ENCODE measurements at places on chromosomes 3 and 15.

DNA sequence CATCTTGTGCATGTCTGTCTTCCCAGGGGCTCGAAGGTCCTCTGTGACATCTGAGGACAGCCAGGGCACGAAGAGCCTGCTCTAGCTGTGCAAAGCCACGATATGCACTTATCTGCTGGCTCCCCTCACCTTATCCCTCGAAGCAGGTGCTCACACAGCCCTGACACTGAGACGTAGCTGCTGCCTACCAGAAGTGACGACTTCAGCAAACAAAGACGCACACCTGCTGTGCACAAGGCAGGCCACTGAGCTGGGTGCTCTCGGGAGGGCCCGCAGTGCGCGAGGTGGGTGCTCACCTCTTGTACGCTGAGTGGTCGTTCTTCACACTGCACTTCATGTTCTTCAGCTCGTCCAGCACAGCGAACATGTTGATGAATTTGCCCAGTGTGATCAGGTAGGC lies 37.3 kb downstream of the CYFIP1 start:
- DNase-seq: no peak

- DNase-seq: no peak
Observed at GRCh38 chr3:171789759-171790505, 20.4 kb downstream of the PLD1 start.

- DNase-seq: no peak
Observed at GRCh38 chr15:58019503-58020376, 45.8 kb downstream of the ALDH1A2 start.

DNA sequence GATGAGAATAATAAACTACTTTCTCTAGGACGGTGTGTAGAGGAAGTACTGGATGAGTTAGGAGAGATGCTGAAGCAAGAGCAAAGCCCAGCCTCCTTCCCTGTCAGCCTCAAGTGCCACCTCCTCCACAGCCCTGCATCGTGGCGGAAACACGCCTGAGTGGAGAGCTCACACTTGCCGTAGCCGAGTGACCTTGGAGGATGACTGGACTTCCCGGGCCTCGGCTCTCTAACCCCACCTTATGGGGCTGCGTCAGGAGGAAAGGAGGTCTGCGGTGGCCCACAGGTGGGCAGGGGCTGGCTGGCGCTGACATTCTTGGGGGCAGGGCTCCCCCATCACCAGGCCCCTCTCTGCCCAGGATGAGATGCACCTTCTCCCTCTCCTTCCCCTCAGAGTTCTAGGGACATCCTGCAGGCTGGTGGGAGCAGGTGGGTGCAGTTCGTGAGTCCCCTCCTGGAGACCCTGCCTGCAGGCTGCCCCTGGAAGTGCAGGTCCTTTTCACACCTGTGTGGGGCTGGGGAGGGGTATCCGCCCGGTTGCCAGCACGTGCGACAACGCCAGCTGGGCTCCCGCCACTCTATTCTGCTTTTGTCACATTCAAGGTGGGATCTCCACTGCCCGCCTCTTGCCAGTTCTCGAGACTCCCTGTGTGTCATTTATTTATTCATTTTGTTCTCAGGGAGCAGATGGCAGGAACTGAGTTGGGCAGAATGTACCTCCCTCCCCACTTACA lies 175.2 kb downstream of the MEGF11 start:
- no peak for DNase-seq

- no peak for DNase-seq
Observed at GRCh38 chr3:13425689-13426088, 5.6 kb upstream of the NUP210 start.

DNA sequence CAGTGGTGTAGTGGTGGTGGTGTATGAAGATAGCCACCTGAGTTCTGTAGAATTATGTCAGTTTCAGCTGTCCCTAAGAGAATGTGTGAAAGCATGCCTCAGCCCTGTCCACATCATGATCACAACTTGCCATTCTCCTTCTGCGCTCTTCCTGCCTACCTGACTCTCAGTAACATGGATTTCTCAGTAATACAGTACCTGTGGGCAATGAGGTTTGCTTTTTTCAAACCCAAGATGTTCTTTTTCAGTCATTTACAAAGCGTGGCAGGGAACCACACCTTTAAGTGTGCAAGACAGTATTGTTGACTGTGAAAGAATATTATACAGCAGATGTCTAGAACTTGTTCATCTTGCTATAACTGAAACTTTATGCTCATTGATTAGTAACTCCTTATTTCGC lies 38.9 kb downstream of the PSMD6 start:
- no peak for DNase-seq

GRCh38 chr3:111538681-111539083 lies 3.3 kb upstream of the CD96 start:
- DNase-seq: no peak

- no peak for DNase-seq
Observed at GRCh38 chr15:80530737-80531365, 126.7 kb downstream of the ARNT2 start.

- DNase-seq: no peak
Observed at GRCh38 chr3:154177406-154177805, 56.2 kb downstream of the ARHGEF26 start.

DNA sequence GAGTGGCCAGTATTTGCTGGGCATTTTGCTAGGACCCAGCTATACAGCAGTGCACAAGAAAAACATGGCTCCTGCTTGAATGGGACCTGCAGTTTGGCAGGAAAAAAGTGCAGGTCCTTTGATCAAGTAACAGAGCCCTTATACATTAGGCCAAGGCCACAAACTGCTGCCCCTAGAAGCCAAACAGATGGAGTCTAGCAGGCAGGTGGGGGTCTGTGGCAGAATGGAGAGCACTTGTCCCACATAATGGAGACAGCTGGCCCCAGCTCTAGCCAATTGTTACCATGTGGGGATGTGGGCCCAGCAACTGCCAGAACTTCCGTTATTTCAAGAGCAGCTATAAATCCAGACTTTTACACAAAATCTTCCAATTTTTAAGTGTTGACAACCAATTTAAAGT lies 79.3 kb downstream of the SHQ1 start:
- no peak for DNase-seq

DNA sequence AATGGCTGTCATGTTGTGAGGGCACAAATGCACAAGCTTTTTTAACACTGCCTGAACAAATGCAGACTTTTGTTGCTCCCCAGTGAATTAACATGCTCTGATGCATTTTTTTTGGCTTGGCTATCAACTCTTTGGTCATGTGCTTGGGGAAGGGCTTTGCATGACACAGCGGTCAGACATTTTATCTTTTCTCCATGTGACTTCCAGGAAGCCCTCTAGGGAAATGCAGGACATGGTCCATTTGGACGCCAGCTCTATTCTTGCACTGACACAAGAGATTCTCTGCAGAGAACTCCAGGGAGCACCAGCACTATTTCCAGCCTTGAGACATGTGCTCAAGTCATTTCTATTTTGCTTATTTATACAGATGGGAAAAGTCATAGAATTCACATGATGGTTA lies 46.2 kb downstream of the NEK11 start:
- no peak for DNase-seq

GRCh38 chr3:33940149-33940548 lies 141.7 kb downstream of the PDCD6IP start:
- DNase-seq: no peak

DNA sequence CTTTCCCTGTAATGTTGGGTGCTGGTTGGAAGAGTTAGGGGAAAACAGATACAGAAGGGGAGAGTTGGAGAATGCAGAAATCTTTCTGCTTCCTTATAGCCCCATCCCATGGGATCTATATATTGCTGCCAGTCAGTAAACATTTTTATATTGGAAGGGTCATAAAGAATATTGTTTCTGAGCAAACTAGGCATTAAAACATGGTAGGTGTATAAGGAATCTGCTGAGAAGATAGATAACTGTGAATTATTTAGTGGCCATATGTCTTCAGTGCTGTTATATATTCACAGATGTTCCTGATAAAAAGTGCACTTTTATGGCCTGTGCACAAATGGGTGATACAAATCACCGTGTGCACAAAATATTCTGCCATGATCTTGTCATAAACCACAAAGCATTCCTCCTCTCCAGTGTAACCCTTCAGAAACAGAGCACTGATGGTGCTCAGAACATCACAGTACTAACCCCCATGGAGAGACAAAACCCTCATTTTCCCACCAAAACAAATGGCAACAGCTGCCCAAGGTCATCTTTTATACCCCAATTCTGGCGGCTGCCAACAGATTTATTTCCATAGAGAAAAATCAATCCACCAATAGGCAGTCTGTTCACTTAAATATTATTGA lies 269.3 kb downstream of the SLC9A9 start:
- no peak for DNase-seq

DNA sequence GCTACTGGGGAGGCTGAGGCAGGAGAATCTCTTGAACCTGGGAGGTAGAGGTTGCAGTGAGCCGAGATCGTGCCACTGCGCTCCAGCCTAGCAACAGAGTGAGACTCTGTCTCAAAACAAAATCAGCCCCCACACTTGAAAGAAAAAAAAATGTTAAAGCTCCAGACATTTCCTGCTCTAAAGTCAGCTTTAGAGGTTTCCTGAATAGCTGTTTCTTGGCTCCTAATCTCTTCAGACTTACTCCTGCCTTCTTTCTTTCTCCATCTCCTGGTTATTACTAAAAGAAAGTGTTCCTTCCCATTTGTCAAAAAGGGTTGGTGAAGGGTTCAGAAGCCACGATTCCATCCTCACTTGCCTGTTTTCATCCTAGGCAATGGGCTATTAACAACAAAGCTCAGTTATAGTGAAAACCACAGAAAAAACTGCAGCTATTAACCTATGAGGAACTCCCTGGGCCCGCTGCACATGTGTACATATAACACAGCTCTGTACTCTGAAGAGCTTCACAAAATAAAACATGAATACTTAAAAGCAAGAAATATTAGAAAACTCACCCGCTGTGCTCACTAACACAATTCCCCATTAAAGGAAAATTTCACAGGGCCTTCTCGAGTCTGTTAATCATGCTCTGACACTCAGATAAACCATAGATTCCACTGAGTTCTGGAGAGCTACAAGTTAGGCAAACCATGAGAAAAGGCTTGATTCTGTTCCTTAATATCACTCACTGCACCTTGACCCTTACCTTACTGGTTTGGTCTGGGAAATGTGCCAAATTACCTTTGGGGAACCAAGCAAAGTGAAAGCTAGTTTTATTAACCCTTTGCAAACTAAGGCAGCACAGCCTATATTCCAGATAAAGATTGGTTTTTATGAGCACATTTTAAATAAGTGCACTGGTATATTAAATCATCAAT lies 89.9 kb upstream of the TSPAN3 start:
- no peak for DNase-seq

- DNase-seq: no peak
Observed at GRCh38 chr15:63599401-63600000, 2.3 kb downstream of the FBXL22 start.

DNA sequence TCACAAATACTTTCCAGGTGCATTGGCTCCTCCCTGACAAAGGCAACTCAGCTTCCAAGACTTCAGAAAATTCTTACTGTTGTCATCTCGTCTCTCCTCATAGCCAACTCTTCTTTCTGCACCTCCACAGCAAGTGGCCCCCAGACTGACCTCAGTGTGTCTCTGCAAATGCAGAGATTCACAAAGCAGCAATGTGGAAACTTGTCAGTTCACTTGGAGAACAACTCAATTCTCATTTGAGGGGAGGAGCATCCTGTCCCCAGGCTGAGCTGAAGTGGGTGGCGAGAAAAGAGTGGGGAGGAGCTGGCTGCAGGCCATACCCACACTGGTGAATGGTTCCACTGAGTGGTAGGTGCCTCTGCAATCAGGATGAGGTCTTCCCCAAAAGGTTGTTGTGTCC lies 248.7 kb upstream of the IL12A start:
- DNase-seq: no peak

DNA sequence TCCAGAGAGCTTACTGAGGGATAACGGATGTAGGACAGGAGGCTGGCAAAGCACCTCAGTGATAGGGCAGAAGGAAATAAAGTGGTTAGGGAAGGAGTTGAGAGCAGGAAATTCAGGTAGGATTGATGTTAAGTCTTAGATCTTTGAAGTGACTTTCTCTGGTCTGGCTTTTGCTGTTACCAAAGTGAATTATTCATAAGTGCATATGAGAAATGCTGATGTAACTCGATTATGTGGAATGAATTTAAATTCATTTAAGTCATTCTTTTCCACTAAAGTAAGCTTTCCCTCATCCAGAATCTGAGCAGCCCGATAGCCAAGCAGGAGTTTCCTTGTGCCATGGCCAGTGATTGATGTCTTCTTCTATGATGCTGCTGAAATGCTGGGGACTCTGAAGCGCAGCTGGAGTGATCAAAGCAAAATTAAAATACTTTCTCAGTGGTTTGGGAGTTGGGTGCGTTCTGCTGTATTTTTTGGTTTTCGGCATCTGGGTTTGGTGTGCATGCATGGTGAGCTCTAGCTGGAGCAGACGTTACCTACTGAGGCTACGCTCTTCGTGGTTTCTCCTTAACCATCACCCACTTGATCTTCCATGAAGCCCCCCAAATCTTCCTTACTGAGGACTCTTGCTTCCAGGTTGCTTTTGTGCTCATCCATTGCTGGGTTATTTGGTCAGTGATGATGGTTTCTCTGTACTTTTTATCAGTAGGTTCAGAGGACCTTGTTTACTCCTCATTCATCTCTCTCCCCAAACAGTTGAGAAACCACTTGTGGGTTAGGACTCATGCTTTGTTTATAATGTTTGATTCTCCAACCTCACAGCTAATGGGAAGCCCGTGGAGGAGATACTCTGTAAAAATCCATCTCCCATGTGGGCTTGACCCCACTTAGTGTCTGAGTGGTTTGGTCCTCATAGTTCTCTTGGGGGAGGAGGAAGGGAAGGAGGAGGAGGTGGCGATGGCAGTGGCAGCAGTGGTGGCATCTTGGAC lies 72.5 kb downstream of the IGF1R start:
- no peak for DNase-seq

GRCh38 chr3:86890741-86891396 lies 100.1 kb downstream of the VGLL3 start:
- DNase-seq: no peak

GRCh38 chr3:111072031-111072921 lies 660 bp downstream of the NECTIN3 start:
- no peak for DNase-seq

DNA sequence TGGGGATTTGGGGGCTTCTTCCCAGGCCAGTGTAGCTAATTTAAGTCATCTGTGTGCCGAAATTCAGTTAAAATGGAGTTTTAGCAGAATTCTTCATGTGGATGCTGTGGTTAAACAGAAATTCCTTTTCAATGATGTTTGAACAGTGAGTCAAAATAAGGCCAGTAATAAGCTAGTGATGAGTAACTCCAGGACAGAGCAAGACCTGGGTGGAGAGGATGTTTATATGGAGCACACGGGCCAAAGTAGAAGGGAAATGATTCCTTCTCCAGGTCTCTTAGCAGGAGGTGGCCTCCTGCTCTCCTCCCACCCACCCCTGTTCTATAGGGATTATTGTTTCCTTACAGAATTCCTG lies 31.9 kb upstream of the UACA start:
- peak; percentile 79 for DNase-seq
